ENCODE measurements at places on chromosomes 6 and 20.

- DNase-seq, result no peak
These were observed 59.2 kb downstream of the POPDC3 start for GRCh38 chr6:105120570-105120969.

DNA sequence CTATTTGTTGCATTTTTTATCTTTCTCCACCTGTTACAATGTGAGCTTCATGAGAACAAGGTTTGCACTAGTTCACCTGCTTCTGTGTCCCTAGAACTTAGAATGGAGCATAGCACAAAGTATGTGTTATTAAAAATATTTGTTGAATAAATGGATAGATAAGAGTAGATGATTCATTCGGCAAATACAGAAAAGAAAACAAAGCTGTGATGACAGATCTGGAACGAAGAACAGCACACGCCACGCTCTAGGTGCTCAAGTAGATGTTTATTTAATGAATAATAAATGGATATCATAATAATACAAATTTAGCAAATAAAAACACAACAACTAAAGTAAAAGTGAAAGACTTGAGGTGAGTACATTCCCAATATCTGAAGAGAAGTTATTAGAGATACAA, 273.1 kb downstream of the HAO1 start:
- DNase-seq, result no peak

GRCh38 chr6:11050731-11051130, 6.6 kb upstream of the ELOVL2 start:
- DNase-seq, result peak; percentile 25

- peak; percentile 77 for DNase-seq
These were observed 6.7 kb downstream of the PSMA7 start for GRCh38 chr20:62136283-62137091.

- no peak for DNase-seq
These were observed 50.6 kb upstream of the TBC1D7 start for GRCh38 chr6:13378669-13379590.

- no peak for DNase-seq
These were observed 379.4 kb upstream of the MAN1A1 start for GRCh38 chr6:119728935-119729334.

DNA sequence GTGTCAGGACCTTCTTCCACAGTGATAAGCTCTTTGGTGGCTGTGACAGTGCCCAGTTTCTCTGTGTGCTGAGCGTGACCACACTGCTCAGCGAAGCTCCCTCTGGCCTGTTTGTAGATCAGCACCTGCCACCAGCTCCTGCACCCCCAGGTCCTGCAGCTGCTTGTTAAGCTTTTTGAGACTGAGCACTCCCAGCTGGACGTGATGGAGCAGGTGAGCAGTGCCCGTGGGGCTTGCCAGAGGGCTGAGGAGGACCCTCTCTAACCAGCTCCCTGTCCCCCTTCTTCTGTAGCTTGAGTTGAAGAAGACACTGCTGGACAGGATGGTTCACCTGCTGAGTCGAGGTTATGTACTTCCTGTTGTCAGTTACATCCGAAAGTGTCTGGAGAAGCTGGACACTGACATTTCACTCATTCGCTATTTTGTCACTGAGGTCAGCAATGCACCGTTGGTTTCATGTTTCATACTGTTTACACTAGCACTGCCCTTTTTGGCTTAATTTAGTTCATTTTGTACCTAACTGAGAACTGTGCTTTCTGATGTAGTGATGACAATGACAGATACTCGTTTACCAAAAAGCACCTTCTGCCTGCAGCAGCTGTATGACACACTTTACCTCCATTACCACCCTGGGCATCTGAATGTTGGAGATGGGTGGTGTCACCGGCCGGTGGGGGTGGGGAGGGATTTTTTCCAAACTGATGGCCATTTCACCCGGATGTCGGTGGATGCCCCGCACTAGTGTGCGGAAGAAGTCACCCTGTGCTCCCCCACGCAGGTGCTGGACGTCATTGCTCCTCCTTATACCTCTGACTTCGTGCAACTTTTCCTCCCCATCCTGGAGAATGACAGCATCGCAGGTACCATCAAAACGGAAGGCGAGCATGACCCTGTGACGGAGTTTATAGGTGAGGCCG, 12.5 kb downstream of the NELFCD start:
- DNase-seq, result no peak

DNA sequence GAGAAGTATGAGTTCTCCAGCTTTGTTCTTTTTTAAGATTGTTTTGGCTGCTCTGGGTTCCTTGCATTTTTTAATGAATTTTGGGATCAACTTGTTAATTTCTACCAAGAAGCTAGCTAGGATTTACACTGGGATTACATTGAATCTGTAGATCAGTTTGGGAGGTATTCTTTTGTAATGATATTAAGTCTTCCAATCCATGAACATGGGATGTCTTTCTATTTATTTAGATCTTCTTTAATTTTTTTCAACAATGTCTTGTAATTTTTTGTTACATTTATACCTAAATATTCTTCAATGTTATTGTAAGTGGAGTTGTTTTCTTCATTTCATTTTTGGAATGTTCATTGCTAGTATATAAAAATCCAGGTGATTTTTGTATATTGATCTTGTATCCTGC, 12.5 kb downstream of the PRIM2 start:
- DNase-seq, result no peak

DNA sequence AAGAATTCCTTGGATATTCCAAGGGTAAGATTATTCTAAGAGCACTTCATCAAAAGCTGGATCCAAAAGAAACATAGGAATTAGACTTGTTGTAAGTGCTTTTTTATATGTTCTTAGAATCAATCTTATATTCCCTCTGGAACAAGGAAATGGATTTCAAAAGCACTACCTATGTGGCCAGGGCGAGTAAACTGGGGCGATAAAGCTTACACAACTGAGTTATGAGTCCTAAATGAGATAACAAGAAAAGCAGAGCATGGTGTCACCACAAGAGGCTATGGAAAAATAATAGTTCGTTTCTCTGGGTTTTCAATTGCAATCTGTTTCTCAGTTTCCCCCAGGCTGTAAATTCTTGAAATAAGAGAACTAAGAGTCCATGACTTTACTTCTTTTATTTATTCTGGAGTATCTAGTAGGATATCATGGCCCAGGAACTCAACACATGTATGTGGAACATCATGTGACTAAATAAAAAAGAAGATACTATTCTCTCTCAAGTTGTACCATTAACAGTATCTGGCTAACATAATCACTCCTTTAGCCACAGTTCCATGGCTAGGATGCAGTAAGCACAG, 51.5 kb downstream of the NUDT3 start:
- no peak for DNase-seq

- no peak for DNase-seq
These were observed 64.8 kb downstream of the PHACTR3 start for GRCh38 chr20:59668926-59669850.

Measured in inflammatory macrophage treated with lipopolysaccharide for 1 hour (primary cell).